ENCODE measurements at places on chromosomes 3 and 15. TPM values are rescaled to one million over a fixed set of nuclear protein-coding genes. Genes with fewer than 3 reads are reported as not detected.

DNA sequence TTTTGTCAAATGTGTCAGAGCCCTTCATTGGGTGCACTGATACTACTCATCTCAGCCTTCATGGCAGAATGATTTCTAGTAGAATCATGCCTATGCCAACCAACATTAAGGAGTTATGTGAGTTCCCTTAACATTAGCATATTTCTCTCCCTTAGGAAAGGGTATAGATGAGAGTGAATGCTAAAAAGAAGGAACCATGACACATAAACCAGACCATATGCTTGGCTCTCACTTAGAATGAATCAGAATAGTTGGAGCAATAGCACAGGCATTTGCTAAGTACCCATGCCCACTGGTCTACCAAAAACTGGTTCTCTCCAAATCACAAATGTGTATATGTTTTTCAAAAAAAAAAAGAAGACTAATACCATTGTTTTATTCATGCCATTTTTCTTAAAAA lies 51.1 kb downstream of the STRIT1 start:
- no peak overlapping the region for H3K4me3 ChIP-seq
- no peaks in the 10 kb centered on the region for H3K27me3 ChIP-seq
- H3K4me1 ChIP-seq = peaks cover 37% of the 10 kb centered on the region
- peak overlapping the region; percentile 71 for H3K27ac ChIP-seq
- H3K36me3 ChIP-seq = no peaks in the 10 kb centered on the region
- DNase-seq = peak; percentile 87

DNA sequence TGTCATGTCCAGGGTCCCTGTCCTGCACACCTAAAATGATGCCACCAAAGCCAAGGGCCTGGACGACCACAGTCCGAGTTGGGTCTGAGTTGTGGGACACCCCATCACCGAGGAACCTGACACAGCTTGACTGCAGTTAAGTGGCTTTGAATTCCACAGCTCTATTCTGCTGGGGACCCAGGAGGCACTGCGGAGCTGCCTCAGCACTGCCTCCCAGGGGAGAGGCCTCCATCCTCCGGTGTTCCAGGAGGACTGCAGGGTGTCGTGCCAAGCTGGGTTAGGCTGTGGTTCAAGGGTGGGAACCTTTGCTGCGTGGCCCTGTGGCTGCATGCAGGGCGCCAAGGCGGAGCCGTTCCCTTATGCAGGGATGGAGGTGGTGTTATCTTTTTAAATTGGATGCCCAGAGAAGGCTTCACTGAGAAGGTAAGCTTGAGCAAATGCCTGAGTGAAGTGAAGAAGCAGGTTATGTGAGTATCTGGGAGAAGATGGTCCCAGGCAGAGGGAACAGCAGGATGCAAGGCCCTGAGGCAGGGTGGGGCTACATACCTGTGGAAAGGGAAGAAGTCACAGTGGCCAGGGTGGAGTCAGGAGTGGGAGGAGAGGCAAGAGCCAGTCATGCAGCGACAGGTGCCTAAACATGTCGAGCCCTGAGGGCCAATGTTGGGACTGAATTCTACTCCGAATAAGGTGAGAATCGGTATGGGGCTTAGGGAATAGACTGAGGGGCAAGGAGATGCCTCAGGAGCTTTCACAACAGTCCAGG lies 144.8 kb downstream of the TPRA1 start:
- no peak overlapping the region for H3K4me3 ChIP-seq
- no peak overlapping the region for H3K27ac ChIP-seq
- H3K36me3 ChIP-seq = no peaks in the 10 kb centered on the region
- H3K4me1 ChIP-seq = no peaks in the 10 kb centered on the region

- no peak overlapping the region for H3K4me3 ChIP-seq
- DNase-seq = peak; percentile 1
- H3K27me3 ChIP-seq = no peaks in the 10 kb centered on the region
- no peaks in the 10 kb centered on the region for H3K36me3 ChIP-seq
- H3K27ac ChIP-seq = no peak overlapping the region
- no peaks in the 10 kb centered on the region for H3K4me1 ChIP-seq
These were observed 1037.5 kb downstream of the TBL1XR1 start for GRCh38 chr3:176159796-176160195.

DNA sequence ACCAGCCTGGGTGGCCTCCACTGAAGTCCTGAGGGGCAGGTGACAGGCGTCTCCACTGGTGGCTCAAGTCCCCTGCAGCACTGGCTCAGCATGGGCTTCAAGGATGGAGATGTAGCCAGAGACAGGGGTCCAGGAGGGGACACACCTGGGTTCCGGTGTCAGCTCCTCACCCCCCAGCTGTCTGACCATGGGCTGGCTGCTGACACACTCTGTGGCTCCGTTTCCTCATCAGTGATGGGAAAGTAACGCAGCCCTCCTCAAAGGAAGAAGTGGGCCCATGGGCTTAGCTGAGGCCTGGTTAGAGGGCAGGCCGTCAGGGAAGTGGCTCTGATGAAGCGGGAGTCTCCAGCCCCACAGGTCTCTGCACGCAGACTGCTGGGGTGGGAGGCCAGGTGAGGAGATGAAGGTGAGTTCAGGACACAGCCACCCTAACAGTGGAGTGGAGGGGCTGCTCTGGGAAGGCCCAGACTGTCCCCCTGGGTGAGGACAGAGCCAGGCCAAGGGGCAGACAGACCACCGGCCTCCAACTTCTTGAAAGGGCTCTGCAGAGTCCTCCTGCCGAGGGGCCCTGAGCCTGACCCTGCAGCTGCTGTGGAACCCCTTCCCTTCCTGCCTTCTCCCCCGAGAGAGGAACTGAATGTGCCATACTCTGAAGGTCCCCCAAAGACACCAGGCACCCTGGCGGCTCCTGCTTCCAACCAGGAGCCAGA lies 24.0 kb downstream of the PSTPIP1 start:
- DNase-seq = no peak
- no peaks in the 10 kb centered on the region for H3K36me3 ChIP-seq
- peaks cover 24% of the 10 kb centered on the region for H3K4me1 ChIP-seq
- no peaks in the 10 kb centered on the region for H3K27me3 ChIP-seq

DNA sequence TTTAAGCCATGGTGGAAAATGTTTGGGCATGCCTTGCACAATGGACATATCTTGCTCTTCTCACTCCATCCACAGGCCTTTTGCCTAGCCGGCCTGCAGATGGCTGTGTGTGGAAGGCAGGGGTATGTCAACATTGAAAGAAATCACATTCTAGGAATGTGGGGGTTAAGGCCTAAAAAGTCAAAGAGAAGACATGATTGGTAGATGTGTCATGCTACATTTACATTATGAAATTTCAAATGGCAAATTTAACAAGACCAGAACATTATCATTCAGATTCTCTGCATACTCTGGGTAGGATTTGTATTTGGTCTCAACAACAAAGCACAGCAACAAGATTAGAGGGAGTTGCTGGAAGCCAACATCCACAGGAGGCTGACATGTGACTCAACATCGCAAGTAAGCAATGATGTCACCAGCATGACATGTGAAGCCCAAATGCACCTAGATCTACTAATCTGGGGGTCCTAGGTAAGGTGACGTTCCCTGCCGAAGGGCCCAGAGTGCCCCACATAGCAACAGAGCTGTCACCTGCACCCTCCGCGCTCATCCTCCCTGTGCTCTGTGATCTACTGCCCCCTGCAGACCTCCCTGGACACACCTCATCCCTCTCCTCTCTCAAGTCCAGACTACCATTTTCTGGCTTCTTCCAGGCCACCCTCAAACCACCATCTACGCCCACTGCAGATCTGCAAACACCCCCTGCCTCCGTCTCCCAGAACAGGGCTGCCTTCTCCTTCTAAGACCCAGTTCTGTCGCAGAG lies 39.4 kb downstream of the CLDN18 start:
- DNase-seq = peak; percentile 79
- H3K36me3 ChIP-seq = peaks cover 3% of the 10 kb centered on the region
- H3K4me1 ChIP-seq = peaks cover 9% of the 10 kb centered on the region
- peak overlapping the region; percentile 67 for H3K27ac ChIP-seq

GRCh38 chr3:4394048-4394447 lies 73.0 kb downstream of the SUMF1 start:
- H3K27me3 ChIP-seq = no peaks in the 10 kb centered on the region
- no peak for DNase-seq
- no peak overlapping the region for H3K4me3 ChIP-seq
- H3K36me3 ChIP-seq = no peaks in the 10 kb centered on the region

DNA sequence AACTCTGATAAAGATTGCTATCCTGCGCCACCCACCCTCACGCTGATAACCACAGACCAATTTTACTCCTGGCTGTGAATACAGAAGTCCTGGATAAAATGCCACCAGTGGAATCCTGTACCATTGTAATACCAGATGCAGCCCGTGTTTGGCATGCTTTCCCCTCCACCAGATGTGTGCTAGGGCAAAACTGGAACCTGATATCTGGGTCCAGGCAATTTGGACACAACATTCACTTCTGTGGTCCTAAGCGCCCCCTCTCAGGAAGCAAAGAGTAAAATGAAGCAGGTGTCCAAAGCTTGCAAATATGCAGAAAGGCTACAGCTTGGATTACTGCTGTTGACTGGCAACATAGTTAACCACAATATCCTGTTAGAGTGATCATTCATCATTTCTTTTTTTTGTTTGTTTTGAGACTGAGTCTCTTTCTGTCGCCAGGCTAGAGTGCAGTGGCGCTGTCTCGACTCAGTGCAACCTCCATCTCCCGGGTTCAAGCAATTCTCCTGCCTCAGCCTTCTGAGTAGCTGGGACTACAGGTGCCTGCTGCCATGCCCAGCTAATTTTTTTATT lies 32.8 kb downstream of the LOXL1 start:
- no peak overlapping the region for H3K27ac ChIP-seq
- H3K4me3 ChIP-seq = no peak overlapping the region
- peaks cover 52% of the 10 kb centered on the region for H3K4me1 ChIP-seq
- DNase-seq = peak; percentile 40
- no peaks in the 10 kb centered on the region for H3K27me3 ChIP-seq

- H3K4me3 ChIP-seq = no peak overlapping the region
- peaks cover 5% of the 10 kb centered on the region for H3K4me1 ChIP-seq
- peak overlapping the region; percentile 29 for H3K27ac ChIP-seq
These were observed 40.0 kb downstream of the PTPN23 start for GRCh38 chr3:47420511-47421484.

DNA sequence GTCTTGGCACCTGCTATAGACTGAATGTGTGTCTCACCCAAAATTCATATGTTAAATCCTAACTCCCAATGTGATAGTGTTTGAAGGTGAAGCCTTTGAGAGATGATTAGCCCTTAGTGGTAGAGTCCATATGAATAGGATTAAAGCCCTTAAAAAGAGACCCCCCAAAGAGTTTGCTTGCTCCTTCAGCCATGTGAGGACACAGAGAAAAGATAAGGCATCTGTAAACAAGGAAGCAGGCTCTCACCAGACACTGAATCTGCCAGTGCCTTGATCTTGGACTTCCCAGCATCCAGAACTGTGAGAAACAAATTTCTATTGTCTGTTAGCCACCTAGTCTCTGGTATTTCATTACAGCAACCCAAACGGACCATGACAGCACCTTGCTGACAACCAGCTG lies 16.6 kb downstream of the KPNA1 start:
- no peak for DNase-seq
- H3K4me1 ChIP-seq = peaks cover 18% of the 10 kb centered on the region
- peaks cover 20% of the 10 kb centered on the region for H3K36me3 ChIP-seq
- no peak overlapping the region for H3K4me3 ChIP-seq
- H3K27ac ChIP-seq = peak overlapping the region; percentile 23
- no peaks in the 10 kb centered on the region for H3K27me3 ChIP-seq

DNA sequence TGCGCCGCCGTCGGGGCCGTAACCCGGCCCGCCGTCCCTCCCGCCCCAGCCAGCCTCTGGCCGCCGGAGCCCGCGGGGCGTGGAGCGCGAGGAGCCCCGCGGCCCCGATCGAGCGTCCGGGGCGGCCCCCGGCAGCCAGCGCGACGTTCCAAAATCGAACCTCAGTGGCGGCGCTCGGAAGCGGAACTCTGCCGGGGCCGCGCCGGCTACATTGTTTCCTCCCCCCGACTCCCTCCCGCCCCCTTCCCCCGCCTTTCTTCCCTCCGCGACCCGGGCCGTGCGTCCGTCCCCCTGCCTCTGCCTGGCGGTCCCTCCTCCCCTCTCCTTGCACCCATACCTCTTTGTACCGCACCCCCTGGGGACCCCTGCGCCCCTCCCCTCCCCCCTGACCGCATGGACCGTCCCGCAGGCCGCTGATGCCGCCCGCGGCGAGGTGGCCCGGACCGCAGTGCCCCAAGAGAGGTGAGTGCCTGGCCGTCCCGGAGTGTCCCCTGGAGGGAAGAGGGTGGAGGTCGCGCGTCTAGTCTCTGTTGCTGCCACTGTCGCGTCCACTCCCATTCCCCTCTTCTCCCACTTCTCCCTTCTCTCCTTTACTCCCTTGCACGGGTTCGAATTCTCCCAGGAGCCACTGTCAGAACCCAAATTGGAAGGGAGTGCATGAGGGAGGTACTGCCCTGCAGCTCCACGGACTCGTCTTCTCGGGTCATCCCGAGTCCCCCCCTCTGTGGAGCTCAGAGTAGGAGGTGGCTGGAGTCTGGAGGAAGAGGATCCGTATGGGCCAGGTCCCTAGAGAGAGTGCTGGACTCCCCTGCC lies 585 bp downstream of the CSK start:
- H3K4me3 ChIP-seq = peak overlapping the region; percentile 87
- no peaks in the 10 kb centered on the region for H3K27me3 ChIP-seq
- H3K27ac ChIP-seq = no peak overlapping the region
- DNase-seq = peak; percentile 55

DNA sequence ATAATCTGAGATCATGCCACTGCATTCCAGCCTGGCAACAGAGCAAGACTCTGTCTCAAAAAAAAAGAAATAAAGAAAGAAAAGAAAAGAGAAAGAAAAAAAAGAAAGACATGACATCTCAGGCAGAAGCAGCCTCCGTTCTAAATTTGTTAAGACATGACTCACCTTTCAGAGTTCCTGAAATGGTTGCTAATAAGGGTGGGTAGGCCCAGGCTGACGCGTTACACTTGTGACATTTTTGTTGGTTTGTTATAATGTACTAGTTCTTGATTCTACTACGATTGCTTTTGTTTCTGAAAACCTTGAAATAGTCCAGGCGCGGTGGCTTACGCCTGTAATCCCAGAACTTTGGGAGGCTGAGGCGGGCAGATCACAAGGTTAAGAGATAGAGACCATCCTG lies 21.0 kb downstream of the SLC25A20 start:
- no peak overlapping the region for H3K27ac ChIP-seq
- H3K36me3 ChIP-seq = no peaks in the 10 kb centered on the region
- no peaks in the 10 kb centered on the region for H3K27me3 ChIP-seq
- no peak overlapping the region for H3K4me3 ChIP-seq

DNA sequence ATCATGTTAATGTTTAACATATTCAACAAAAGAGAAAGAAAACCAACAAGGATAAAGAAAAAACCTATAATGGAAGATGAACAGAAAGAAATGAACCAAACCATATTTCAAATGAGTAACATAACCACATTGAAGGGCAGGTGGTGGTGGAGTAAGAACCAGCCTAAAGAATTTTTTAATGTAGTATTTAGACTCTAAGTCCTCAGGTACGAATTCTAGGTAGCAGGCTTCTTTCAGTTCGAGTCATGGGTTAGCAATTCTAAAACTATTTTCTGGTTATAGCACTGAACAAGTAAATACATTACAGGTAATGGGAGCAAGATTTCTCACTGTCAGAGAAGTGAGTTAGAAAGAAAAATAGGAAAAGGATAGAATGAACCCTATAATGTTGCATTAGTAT lies 24.4 kb downstream of the DCBLD2 start:
- no peak for DNase-seq
- H3K4me1 ChIP-seq = peaks cover 18% of the 10 kb centered on the region
- no peak overlapping the region for H3K27ac ChIP-seq

The KLHL40 gene
- total RNA-seq = not detected

The ARNT2 gene
- 23.5 TPM for total RNA-seq

The GOLGA8R gene
- 0.65 TPM for total RNA-seq

The CACNA1D gene
- total RNA-seq = not detected

The ZDHHC19 gene
- total RNA-seq = not detected

The NPRL2 gene
- 20.2 TPM for total RNA-seq

The CPEB1 gene
- 15.9 TPM for total RNA-seq

The SLC15A2 gene
- not detected for total RNA-seq

The P2RY14 gene
- not detected for total RNA-seq

The KBTBD13 gene
- not detected for total RNA-seq

The EPHB3 gene
- 3.0 TPM for total RNA-seq

The LRRC3B gene
- total RNA-seq = not detected
